ENCODE measurements at places on chromosomes 7 and 10.

DNA sequence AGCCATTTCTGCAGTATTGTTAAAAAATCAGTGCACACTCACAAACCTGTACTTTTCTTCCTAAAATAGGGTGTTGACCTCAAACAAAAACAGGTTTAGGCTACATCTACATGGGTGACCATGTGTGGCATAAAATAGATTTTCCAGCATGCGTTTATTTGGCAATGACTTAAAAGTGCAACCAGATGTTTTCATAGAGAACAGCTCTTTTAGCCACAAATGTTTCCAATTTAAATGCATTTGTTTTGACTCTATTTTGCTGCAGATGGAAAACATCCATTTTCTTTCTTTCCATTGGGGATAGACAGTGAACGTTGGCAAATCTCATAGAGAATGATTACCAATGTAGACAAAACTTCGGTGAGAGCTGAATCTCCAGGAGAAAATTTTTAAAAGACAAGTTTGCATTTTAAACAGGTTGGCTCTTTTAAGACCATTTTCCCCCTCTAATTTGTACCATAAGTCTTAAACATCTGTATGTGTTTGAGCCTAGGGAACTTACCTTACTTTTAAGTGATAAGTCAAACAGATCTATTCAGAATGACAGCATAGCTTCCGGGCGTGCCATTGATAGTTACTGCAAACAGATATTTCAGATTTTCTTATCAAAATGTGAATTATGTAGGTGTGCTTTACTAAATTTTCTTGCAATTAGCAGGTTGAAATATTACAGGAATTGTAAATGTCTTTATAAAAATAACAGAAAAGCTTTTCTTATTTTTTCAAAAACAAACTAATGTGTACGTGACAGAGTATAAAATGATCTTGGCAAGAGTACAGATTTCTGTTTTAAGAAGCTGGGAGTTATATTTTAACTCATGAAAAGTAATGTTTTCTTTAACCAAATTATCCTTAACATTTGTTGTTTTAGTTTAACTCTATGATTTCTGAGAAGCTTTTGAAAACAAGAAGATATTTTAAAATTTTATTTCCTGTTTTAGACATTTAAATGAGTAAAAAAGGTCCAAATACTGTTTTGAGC is 144.9 kb downstream of the HGF start:
- DNase-seq = no peak

DNA sequence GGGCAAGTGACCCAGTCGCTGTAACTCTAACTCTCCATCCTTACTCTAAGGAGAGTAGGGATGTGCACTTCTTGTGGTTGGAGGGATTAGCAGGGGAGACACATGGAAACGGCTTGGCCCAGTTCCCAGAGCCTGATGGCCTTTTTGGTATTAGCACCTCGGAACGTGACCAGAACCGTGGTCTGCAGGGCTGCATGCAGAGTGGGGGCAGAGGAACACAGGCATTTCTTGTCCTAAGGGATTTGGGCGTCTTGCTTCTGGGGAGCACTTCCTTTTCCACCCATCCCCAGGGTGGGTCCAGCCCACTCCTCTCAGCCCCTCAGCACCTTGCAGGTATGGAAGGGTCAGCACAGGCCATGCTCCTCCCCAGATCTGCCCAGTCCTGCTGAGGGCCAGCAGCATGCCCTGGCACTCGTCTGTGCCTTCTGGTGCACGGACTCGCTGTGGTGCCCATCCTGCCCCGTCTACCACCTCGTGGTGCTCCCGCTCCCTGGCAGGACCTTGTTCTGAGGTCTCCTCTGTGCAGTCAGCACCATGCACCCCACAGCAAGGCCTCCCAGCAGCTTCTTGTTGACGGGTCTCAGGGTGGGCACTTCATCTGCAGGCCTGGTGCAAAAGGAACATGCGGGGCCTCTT is 109.6 kb downstream of the ACTR3B start:
- no peak for DNase-seq

GRCh38 chr10:80452640-80453039 is 1.5 kb upstream of the TSPAN14 start:
- DNase-seq = no peak

DNA sequence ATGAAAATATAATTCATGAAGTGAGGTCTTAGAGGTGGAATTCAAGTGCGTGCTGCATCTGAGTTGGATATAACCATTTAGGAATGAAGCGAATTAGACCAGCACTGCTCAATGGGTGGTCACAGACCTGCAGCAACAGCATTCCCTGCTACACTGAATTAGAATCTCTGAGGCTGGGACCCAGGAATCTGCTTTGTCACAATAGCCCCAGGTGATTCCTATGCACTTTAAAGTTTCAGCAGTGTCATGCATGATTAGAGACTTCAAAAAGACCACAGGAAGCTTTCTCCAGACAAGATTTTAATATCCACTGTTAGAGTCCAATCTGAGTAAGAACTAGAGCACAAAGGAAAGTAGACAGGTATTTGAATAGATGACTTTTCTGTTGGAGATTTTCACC is 352.8 kb upstream of the VSTM2A start:
- DNase-seq = no peak

DNA sequence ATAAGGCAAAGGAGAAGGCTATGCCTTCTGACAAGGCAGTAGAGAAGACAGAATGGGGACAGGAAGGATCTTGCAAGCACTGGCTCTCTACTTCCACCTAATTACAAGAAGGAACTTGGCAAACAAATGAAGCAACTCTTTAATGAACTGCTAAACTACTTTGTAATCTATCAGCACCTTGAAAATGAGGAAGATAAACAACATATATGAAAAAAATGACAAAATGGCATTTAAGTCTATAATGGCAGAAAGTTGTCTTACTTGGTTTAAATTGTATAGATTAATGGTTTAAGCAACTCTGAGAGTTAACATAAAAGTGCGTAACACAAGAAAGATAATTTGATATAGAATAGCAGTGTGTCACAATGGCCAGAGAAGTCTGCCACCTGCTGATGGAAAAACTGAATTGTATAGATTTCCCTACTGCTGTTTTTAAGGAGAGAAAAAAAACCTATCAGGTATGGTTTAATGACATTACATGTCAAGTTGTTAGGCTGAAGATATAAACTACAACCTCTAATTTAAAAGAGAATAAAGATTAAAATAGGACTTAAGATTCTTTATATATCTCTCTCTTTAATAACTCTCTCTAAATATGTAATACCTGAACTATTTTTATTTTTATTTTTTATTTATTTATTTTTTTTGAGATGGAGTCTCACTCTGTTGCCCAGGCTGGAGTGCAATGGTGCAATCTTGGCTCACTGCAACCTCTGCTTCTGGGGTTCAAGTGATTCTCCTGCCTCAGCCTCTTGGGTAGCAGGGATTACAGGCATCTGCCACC is 11.8 kb downstream of the NT5C3A start:
- DNase-seq = no peak

- no peak for DNase-seq
These were observed 121.5 kb upstream of the CXCL12 start for GRCh38 chr10:44506386-44506785.

DNA sequence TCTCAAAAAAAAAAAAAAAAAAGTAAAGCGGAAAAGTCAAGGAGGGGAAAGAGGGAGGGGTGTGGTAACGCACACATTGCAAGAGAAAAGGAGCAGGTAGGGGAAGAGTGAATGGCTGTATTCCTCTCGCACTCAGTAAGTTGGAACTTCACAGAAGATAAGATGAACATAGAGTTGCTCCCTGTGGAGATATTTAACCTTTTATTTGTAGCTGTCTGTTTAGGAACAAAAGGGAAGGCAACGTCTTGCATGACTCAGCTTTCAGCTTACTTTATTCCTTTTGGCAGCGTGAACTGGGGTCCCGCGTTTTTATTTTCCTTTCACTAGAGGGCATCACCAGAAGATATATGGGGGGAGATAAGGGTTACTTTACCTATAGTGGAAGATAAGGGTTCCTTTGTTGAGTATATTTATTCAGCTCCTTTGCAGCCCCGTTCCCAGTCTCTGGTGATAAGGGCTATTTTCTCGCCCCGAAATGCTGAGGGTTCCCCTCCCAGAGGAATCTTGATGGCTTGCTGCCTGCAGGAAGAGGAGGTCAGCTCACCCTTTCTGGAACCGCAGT is 78.5 kb downstream of the APBB1IP start:
- no peak for DNase-seq

DNA sequence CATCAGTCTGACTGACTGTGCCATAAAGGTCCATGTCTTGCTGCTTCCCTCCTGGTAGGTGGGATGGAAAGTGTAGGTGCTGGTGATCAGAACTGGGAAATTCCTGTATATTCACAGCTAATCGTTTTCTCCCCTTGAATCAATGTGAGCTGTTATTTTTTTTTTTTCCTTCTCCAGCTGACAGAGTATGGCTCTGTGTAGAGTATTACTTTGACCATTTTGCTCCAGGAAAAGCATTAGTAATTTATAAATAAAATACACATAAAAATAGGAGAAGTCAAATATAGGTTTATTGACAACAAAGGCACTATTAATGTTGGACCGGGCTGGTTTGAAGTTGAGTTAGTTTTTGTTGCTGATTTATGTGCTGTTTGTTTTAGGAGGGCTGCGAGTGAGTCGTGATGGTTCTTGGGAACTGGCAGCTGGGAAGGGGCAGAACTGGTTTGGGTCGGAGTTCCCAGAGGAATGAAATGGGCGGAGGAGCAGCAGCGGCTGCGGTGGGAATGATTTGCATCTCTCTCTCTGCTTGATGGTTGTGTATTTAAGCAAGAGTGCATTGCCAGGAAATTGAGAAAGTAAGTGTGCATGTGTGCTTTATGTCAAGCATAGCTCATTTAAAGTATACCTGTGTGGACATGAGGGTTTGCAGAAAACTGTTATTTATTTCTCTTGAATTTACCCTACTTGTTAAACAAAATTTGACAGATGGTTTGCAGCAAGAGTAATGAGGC is 80.9 kb downstream of the LRMDA start:
- no peak for DNase-seq

- no peak for DNase-seq
These were observed 239.7 kb downstream of the FANK1 start for GRCh38 chr10:126135941-126136595.

DNA sequence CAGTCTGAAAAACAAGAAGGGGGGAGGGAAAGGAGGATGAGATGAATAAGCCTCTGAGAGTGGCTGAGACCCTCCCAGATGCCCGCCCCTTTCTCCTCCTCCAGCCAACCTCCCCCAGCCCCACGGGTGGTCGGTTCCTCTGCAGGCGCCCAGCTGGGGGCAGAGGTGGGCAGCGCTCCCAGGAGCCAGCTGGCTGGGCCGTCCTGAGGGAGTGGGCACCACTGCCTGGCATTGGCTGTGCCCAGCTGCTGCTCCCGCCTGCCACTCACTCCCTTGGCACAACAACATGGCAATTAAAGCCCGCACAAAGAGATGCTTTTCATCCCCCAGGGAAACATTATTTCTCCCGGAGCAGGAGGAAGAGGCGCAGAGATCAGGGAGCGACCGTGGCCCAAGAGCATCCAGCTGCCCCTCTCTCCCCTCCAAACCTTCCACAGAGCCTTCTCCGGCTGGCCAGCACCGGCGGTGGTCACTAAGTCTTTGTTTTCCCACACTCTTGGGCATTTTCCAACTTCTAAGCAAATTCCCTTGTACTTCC is 107.2 kb downstream of the SPDYE5 start:
- no peak for DNase-seq

DNA sequence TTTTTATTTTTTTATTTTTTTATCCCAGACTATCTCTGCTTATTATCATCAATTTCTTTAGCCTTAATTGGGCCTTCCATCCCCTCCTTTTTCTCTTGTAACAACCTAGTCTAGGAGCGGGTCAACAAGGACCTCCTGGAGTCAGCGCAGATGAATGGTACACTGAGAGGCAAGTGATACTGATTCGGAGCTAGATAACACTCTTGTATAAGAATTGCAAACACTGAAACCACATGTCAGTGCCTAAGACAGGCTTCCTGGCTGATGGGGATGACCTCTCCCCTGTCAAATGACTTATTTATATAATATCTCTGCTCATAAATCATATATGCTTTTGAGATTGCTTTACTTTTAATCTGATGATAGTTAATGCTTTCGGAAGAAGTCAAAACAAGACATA is 22.7 kb downstream of the BPGM start:
- no peak for DNase-seq

GRCh38 chr7:28904578-28905048 is 53.5 kb downstream of the TRIL start:
- DNase-seq = no peak
